ENCODE measurements at places on chromosomes 6 and 20.

DNA sequence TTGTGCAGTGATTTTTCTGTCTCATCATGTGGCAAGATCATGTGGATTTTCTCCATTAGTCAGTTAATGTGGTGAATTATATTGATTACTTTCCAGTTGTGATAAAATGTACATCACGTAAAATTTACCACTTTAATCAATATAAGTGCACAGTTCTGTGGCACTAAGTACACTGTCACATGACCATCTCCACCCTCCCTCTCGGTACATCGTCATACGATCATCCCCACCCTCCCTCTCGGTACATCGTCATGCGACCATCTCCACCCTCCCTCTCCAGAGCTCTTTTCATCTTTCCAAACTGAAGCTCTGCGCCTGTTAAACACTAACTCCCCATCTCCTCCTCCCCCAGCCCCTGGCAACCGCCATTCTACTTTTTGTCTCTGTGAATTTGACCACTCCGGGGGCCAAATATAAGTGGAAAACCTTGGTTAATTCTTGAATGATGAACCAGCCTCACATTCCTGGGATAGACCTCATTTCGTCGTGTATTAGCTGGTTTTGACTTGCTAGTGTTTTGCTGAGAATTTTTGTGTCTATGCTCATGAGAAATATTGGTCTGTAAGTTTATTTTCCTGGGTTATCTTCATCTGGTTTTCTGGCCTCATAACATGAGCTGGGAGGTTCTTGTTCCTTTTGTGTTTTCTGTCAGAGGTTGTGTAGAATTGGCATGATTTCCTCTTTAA, 10.8 kb downstream of the NTSR1 start:
- DNase-seq: no peak

DNA sequence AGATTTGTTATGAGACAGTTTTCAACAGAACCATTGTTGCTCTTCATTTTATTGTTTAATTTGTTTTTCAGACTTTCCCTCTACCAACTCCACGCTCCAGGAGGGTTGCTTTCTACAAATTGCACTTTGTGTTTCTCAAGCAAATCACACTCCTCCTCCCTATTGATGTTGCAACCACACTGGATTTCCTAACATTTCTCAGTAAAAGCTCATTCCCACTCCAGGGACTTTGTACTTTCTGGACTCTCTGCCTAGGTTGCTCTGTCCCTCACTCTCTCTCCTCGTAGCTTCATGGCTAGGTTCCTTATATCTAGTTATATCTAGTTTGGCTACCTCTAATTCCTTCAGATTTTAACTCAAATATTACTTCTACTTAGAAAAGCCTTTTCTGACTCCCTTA, 20.3 kb downstream of the PGK2 start:
- DNase-seq: no peak

GRCh38 chr6:33430991-33431879, 11.4 kb downstream of the SYNGAP1 start:
- peak; percentile 52 for DNase-seq

- DNase-seq: no peak
These were observed 54.2 kb upstream of the TRIM26 start for GRCh38 chr6:30267423-30267822.

GRCh38 chr20:33812908-33813462, 1.8 kb downstream of the CHMP4B start:
- no peak for DNase-seq

- no peak for DNase-seq
These were observed 1.4 kb upstream of the AAR2 start for GRCh38 chr20:36234771-36235320.

DNA sequence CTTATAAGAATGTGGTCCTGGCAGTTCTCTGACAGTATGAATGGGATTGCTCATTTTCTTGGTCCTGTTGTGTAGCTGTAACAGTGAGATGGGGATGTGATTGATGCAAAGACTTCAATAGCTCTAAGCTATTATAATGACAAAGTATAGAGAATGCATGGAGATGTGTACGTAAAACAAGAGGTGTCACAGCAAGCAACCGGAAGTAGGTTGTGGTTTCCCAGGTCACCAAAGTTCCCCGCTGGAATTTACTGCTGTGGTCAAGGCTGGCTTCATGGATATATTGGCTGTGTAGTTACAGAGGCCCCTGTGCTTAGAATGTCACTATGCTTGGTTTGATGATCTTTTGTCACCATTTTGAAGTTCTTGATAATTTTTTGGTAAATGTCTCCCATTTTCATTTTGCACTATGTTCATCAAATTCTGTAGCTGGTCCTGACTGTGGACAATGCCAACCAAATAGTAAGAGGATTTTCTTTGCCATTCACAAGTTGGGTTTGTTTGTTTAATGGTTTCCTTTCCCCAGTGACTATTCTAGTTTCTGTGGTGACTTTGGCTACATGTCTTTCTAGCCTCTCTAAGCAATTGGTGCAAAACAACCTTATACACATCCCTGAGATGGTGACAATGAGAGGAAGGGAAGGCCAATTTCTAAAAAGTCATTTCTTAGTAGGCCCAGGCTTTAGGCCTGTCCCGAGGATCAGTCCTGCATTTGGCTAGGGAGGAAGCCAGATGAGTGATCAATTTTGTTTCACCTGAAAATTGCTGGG, 10.5 kb downstream of the DNAH8 start:
- DNase-seq: no peak

GRCh38 chr20:50038574-50038991, 55.8 kb downstream of the SNAI1 start:
- peak; percentile 45 for DNase-seq

GRCh38 chr20:39789411-39789810, 827.3 kb downstream of the DHX35 start:
- DNase-seq: no peak

DNA sequence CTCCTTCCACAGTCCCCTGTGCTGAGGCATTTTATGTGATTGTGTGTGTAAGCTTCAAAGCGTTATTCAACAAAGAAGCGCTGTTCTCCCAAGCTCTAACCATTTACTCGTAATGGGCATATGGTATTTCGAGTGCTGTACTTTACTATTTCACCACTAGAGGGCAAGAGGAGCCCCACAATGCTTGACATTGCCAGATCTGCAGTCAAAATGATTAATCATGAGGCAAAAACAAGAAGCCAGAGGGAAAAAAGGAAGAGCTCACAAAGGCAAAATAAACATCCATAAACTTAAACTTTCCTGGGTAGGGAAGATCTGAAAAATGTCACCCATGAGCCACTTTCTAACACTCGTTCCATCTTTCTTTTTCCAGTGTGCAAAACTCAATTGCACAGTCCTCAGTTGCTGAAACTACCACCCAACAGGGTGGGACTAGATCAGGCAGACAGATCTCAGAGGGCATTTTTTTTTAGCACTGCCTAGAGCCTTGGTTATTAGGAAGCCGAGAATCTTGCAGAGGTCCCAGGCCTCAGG, 215.0 kb upstream of the PLCB4 start:
- peak; percentile 46 for DNase-seq

DNA sequence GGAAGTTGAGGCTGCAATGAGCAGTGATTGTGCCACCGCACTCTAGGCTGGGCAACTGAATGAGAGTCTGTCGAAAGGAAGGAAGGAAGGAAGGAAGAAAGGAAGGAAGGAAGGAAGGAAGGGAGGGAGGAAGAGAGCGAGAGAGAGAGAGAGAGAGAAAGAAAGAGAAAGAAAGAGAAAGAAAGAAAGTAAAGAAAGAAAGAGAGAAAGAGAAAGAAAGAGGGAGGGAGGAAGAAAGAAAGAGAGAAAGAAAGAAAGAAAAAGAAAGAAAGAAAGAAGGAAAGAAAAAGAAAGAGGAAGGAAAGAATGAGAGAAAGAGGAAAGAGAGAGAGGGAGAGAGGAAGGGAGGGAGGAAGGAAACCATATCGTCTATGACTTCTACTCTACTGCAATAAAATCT, 60.2 kb downstream of the OPRM1 start:
- DNase-seq: no peak

DNA sequence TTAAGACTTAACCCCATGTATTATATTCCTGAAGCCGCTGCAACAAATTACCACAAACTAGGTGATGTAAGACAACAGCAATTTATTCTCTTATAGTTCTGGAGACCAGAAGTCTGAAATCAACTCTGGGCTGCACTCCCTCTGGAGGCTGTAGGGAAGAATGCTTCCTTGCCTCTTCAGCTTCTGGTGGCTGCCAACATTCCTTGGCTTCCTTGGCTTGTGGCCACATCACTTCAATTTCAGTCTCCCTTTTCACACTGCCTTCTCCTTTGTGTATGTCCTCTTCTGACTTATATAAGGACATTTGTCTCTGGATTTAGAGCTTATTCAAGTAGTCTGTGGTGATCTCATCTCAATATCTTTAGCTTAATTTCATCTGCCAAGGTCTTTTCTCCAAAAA, 141.6 kb downstream of the DHX35 start:
- DNase-seq: no peak

DNA sequence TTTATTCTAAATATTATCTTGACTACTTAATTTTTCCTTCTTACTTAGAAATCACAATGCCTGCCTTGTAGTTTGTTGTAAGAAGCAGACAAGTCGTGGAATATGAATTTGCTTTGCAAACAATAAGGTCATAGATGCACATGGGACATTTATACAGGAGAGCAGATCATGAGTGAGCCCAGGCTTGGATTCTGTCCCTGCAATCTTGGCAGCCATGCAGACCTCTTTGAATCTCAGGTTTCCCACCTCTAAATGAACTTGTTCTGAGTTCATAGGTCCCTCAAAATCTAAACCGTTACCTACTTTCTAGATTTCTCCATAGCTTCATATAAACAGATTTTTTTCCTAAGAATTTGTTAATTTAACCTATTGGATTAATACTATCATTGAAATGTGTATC, 19.5 kb downstream of the KIAA0408 start:
- no peak for DNase-seq

DNA sequence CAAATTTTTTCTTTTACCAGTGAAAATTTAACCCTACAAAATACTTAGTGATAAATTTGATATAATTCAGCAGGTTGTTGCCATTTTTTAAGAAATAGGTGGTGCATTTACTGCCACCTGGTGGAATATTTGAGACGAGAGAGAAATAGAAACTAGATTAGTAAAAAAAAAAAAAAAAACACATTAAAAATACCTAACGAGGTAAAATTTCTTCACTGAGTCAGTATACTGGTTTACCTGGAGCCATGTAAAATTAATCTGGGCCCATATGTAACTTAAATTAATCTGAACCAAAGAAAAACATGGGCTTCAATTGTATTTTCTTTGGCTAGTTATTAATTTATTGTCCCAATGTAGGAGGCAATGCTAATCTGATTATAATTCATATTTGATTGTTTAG, 520.8 kb downstream of the EPM2A start:
- no peak for DNase-seq

DNA sequence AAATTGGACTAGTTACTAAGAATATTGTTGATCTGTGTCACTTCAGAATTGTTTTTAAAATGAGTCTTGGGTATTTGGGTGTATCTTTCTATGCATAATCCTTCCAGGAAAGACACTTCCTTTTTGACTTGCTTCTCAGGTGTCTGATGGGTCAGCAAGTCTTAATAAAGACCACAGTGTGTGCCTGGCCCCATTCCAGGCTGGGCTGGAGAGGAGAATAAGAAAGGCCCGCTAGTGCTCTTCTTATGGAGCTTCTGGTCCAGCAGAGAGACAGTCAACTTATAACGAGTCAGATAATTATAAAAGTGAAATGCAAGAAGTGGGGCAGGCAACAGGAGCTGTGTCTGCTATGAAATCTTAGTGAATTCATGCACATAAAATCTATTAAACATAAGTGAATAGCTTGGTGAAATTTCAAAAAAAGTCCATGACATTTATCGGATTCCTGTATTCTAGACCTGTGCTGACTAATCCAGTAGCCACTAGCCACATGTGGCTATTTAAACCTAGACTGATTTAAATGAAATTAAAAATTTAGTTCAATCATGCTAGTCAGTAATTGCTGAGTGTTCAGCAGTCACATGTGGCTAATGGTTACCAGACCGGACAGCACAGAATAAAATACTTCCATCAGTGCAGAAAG, 42.6 kb downstream of the RNF144B start:
- no peak for DNase-seq

Measured in SHP77 (cell line).